ENCODE measurements at places on chromosomes 5 and 9.

DNA sequence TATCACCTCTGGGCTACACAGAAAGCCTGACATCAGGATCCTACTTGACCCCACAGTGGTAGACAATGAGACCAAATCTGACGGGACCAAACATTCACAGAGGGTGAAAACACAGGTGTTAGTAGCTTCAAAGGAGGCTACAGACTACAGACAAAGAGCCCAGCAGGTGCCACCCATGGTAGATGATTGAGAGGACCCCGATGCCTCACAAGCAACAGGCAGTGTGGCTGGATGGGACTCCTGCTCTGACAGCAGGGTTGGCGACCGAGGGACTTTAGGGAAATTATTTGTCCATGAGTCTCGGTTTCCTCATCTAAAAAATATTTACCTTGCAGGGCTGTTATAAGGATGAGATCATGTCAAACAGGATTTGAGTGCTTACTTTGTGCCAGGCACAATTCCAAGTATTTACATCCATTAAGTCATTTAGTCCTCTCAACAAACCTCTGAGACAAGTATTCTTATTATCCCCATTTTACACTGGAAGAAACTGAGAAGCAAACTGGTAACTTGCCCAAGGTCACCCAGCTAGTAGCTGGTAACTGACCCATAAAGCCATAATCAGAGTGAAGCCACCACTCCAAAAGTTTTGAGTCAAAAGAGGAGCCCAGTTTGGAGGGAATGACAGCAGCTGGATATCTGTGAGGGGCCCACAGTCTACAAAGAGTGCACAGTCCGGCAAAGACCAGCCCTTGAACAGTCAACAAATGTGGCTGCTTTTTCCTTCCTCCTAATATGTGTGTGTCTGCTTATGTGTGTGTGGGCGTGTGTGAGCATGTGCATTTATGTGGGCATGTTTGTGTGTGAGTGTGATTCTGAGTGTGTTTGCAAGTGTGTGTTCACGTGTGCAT, 502.0 kb downstream of the BNC2 start:
- no peak for DNase-seq

- DNase-seq = no peak
These were observed 916.6 kb downstream of the DNAH5 start for GRCh38 chr5:13027874-13028273.

DNA sequence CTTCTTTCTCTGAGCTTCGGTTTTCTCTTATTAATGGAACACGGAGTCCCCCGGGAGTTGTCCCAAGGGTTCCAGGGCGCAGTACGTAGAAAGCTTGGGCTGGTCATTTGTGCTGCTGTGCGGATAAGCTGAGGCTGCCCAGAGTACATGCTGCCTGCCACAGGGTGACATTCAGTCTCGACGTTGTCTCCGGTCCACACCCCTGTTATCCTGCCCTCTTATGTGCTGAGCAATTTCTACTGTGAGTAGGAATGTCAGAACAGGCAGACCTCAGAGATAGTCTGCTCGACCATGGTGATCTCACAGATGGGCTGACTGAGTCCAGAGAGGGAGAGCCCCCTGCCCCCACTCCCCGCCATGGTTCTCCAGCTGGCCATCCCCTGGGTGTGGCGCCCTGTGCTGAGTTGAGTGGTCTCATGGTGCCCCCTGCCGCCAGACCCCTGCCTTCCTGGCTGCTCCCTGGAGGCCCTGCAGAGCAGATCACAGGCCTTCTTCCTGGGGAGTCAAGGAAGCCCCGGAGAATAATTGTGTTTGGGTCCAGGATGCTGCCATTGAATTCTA, 124.0 kb downstream of the RGS3 start:
- no peak for DNase-seq

- DNase-seq = no peak
These were observed 627.7 kb downstream of the CCDC171 start for GRCh38 chr9:16180546-16180945.

DNA sequence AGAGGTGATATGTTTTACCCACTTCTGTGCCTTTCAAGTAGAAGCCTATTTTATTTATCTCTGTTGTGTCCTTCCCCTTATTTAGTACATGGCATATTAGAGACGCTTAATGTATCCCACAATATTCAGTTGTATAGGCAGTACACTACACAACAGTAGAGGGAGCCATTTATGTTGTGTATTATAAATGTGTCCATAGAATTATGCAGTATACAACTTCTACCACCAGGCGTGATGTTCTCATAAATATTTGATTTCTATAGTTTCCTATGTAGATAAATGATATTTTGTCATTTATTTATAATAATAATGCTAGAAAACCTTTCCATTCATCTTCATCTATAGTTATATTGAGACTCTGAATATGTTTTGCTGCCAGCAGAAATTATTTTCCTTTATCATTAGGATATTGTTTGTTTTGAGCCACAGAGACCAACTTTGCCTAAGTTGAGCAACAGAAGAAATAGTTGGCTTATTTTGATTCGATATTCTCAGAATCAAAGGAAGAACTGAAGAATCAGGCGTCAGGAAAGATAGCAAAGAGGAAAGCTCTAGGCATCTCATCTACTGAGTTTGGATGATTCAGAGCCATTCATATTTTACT, 81.7 kb downstream of the ADAMTS19 start:
- no peak for DNase-seq

GRCh38 chr5:65485405-65485804, 3.7 kb upstream of the ADAMTS6 start:
- no peak for DNase-seq

DNA sequence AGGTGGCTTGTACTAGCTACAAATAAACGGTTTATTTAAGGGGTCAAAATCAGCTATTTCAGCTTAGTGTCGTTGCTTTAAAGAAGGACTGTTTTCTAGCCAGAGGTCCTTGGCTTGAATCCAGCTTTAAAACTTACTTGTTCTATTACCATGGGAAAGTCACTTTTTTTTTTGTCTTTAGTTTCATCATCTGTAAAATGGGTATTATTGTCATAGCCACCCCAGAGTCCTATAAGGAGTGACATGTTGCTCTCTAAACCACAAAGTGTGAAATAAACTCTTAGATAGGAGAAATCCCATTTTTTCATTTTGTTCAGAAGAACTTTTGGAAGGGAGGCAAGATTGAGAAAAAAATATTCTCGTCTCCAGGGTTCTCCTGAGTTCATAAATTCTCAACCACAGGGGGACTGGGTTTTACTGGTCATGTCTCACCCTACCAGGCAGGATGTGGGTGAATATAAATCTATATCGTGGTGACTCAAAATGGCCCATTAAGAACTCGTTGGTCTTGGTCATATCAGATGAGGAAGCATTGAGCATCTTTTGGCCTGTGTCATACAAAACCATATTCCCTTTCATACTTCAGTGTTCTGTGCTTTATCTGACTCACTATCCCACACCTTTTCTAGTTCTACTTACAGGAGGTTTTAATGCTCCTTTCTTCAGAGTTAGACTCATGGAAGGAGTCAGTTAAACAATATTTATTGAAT, 202.7 kb upstream of the NR3C1 start:
- DNase-seq = no peak

DNA sequence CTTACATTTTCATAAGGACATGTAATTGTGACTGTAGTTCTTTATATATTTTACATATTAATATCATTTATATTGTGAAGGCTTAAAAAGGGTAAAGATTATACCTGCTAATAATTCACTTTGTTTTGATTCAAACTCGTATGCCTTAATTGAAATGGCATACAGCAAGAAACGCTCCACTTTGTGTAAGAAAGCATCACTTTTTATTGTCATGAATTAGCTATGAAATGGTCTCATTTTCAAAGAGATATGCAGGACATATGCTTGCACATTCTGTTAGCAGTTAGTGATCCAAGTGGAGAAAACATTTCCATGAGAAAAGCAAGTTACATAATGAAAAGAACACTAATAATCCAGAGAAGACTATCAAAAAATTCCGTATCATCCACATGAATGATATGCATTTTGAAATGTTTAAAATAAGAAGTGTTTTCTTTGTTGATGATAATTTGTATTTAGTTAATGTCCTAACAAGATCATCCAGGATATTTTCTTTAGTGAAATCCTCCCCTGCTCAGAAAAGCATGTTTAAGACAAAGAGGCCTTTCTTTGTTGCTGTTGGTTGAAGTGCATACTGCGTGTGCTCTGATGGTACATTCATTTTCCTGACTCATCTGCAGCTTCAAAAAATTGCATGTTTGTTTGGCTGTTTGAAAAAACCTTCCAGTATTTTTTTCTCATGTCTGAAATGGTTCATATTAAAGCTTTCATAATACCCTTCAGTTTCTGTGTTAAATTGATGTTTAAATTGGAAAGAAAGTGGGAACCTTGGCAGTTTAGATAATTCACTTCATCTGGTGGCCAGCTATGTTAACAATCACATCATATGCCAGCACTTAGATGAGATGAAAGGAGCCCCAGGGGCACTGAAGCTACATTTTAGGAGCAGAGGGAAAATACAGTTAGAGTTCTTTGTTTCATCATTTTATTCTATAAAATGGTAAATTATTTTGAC, 242.2 kb downstream of the CSNK1G3 start:
- no peak for DNase-seq

GRCh38 chr5:109105631-109106267, 304.0 kb downstream of the PJA2 start:
- no peak for DNase-seq

- no peak for DNase-seq
These were observed 174.4 kb downstream of the CHSY3 start for GRCh38 chr5:130078661-130079060.
